Cardiac septum (tissue), 1 donor: ENCODE measurements at places on chromosomes 12 and 14. TPM values are rescaled to one million over a fixed set of nuclear protein-coding genes. Genes with fewer than 3 reads are reported as not detected.

GRCh38 chr12:26465419-26466097, 270.2 kb downstream of the SSPN start:
- no peak for DNase-seq

- DNase-seq, result no peak
Measured at GRCh38 chr14:102655137-102655536, 62.7 kb downstream of the RCOR1 start.

DNA sequence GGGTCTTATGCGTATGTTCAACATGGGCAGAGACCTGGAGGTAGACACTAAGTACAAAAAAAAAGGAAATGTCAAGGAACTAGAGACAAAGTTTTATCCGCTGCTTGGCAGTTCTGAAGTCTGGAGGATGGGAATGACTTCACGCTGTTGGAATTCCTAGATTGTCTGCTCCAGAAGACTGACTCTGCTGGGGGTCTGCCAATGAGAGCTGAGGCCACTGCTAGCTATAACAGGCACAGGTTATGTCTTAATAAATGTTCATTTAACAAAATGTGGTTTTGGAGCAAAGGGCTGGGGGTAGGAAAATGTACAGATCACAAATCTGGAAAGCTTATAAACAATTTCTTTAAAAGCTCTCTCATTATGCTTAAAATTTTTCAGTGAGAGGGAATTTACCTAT, 5.9 kb downstream of the RNASE8 start:
- no peak for DNase-seq

DNA sequence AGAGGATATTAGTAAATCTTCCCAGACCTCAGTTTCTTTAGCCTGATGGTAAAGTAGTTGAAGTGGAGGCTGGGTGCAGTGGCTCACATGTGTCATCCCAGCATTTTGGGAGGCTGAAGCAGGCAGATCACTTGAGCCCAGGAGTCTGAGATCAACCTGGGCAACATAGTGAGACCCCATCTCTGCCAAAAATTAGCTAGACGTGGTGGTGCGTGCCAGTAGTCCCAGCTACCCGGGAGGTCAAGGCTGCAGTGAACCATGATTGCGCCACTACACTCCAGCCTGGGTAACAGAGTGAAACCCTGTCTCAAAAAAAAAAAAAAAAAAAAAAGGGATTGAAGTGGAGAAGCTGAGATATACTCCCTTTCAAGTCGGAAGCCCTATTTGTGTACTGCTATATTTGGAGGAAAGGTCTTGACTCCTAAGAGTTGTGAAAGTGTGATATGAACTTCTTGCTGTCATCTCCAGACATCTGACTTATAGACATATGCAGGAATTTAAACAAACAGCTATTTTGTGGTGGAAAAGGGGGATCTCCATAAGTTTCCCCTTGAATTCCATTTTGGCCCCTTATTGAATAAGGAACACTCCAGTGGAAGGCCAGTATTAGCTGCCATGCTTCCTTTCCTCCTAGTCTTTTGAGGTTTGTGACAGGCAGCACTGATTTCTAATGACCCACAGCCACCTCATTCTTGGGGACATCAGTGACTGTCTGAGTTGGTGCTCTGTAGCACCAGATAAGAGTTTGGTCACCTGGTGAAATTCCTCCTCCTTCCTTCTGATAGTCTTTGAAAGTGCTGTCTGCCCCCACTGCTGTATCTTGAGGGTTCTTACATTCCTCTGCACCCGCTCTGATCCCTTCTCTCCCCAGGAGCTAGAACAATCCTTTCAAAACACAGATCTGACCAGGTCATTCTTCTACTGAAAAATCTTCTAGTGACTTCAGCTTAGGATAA, 7.4 kb downstream of the ELK3 start:
- no peak for DNase-seq

DNA sequence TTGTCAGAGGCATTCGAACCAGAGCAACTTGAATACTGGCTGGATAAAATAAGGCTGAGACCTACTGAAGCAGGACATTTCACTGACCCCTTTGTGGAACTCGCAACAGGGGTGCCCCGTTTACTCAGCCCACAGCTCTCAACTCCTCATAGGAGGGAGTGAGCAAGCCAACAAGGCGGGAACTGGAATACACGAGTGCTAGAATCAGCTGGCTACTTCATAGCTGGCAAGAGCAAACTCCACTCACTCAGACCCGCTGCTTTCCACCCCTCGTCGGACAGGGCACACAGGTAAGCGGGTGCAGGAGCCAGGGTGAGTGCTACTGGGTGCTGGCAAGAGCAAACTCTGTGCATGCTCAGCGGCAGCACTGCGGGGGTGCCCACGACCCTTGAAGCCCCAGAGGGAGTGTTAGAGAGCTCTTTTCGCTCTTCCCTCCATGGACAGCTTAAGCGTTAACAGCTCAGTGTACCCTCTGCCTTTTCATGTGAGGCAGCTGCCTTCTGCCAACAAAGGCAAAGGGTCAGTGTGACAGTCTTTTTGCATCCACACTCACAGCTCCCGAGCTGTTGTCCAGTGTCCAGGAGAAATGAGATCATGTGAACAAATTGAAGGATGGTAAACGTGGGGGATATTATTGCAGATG, 15.7 kb downstream of the CAPZA3 start:
- no peak for DNase-seq

GRCh38 chr12:104478396-104479122, 21.8 kb downstream of the CHST11 start:
- no peak for DNase-seq

GRCh38 chr14:44791730-44792129, 170.0 kb downstream of the KLHL28 start:
- DNase-seq, result no peak

GRCh38 chr14:68695326-68695768, 97.5 kb downstream of the ZFP36L1 start:
- DNase-seq, result peak; percentile 73

- DNase-seq, result no peak
Measured at GRCh38 chr12:116712458-116713303, 25.2 kb downstream of the SPRING1 start.

DNA sequence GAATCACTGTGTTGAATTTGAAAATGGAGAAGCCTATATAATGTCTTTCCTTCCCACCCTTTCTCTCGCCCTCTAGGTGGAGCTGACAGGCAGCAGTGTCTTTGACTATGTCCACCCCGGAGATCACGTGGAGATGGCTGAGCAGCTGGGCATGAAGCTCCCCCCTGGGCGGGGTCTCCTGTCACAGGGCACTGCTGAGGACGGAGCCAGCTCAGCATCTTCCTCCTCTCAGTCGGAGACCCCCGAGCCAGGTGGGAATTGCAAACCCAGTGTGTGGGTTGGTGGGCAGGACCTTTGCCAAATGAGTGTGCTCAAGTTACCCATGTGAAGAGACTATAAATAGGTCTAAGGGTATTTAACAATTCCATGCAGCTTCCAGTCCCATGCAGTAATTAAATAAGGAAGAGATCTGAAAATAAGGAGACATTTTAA, 274.7 kb downstream of the EGLN3 start:
- no peak for DNase-seq

DNA sequence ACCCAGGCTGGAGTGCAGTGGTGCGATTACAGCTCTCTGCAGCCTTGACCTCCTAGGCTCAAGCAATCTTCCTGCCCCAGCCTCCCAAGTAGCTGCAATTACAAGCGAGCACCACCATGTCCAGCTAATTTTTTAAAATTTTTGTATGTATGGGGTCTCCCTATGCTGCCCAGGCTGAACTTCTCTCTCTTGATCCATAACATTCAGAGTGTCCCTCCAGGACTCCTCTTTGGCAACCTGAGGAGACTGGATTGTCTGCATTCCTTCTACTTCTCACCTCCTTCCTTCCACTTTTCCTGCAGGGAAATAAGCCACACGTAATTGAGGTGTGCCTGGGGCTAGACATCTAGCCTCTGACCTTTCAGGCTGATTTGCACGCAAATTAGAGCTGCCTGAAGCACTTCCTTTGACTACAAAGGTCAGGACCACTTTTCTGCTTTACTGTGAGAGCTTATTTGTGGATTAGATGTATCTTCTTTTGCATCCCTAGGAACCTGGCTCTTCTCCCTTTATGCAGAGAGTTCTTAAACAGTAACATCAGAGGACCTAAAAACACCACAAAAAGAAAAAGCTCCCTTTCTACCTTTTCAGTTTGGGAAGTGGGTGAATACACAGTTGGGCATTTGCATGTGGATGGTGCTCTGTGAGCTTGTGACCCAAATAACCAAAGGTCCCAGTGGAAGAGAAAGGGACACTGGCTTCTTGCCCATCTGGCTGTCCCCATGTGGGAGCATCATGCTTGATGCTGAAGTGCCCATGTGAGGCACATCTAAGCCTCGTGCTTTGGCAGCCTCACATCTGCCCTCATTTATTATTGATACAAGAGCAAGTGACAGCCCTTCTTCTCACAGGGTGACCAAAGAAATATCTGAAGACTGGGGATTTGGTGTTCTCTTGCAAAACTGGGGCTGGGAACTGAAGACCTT, 33.5 kb downstream of the PYGL start:
- DNase-seq, result no peak

DNA sequence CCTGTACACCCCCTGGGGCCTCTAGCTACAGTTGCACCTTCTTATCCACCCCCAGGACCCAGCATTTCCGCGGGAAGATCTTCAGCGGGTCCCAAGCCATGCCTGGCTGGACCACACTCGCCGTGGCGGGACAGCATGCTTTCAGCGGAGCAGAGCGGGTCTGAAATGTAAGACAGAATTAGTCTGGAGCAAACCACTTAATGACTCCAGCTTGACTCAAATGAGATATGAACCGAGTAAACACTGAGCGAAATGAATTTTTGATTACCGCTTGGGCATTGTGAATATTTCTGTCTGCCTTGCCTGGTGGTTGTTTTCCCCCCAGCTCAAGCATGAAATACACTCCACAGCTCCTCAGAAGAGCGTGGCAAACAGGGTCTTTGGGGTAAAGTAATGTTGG, 60.8 kb downstream of the SLC24A4 start:
- no peak for DNase-seq

The BICDL1 gene
- 0.30 TPM for total RNA-seq

The MANSC1 gene
- 9.2 TPM for total RNA-seq

The NXPH4 gene
- 20.0 TPM for total RNA-seq
